Stromal cell of bone marrow (primary cell): ENCODE measurements at places on chromosomes 4 and X.

GRCh38 chrX:153598541-153599191 lies at the start of gene CCNQ:
CCNQ (minus strand) TSS chrX:153599139; CDS start chrX:153599073, 66 bp downstream.
- DNase-seq = no peak

DNA sequence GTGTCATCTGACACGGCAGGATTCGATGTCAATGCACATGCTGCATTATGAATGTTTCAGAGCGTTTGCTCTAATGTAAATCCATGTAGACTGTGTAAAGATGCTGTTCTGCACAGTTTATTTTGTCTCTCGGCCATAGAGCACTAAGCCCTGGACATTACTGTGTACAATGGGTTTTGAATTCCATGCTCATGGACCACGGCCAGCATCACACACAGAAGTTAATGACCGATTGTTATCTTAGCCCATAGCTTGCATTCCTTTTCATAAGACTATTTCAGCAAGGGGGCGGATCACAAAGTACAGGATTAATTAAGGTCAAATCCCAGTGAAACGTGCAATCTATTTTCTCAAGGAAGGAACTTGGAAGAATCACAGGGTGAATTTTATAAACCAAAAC lies 286.1 kb upstream of the TENM3 start:
- DNase-seq = peak; percentile 43

- DNase-seq = peak; percentile 82
Measured at GRCh38 chr4:118783887-118784286, 52.0 kb downstream of the SEC24D start.

GRCh38 chrX:54715621-54716020 lies 82.4 kb downstream of the ITIH6 start:
- DNase-seq = no peak

DNA sequence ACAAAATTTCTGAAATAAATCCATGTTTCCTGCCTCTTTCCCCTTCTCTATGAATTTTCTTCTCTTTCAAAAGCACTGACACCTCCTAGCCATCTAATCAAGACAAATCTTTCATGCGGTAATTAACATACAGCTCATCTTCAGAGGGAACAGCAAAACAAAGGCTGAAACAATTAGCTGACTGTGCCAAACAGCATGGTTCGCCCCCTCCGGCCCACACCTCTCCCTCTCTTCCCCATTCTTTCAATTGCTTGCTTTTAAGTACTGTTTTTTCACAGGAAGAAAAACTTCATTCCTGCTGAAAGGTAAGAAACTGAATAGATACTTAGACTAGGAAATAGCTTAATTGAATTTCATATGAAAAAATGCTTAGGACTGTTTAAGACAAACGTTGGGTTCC lies 291.1 kb upstream of the NOCT start:
- DNase-seq = no peak

GRCh38 chrX:115413246-115413878 lies 123.8 kb downstream of the LUZP4 start:
- DNase-seq = peak; percentile 16

DNA sequence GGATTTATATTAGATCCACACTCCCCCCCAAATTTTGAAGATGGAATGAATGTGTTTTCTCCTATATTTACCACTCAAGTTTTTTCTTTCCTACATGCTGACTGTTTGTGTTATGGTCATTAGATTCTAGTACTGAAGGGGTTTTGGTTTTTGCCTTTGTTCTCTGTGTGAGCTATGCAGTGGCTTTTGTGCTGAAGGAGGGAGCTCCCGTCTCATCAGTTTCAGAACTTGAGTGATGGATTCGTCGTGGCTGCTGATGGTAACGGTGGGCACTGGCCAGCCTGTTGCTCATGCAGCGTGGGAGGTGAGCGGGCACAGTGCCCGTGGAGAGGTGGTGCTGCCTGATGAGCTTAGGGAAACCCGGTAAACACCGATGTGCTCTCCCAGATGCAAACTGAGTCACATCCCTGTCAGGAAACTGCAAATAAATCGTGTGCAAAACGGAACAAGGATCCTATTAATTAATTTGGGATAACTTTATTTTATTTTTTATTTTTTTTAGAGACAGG lies 101.5 kb downstream of the SORBS2 start:
- no peak for DNase-seq

DNA sequence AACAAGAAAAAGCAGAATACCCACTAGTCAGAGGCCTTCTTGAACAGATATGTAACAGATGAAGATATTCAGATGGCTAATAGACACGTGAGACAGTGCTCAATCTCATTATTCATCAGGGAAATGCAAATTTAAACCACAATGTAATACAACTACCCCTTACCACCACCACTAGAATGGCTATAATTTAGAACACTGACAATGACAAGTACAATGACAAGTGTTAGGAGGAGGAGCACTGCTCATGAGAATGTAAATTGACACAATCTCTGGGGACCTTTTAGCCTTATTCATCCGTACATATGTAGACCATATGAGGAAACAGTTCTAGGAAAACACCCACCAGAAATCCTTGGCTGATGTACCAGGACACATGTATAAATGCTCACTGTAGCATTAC lies 13.1 kb downstream of the ZNF81 start:
- DNase-seq = no peak

DNA sequence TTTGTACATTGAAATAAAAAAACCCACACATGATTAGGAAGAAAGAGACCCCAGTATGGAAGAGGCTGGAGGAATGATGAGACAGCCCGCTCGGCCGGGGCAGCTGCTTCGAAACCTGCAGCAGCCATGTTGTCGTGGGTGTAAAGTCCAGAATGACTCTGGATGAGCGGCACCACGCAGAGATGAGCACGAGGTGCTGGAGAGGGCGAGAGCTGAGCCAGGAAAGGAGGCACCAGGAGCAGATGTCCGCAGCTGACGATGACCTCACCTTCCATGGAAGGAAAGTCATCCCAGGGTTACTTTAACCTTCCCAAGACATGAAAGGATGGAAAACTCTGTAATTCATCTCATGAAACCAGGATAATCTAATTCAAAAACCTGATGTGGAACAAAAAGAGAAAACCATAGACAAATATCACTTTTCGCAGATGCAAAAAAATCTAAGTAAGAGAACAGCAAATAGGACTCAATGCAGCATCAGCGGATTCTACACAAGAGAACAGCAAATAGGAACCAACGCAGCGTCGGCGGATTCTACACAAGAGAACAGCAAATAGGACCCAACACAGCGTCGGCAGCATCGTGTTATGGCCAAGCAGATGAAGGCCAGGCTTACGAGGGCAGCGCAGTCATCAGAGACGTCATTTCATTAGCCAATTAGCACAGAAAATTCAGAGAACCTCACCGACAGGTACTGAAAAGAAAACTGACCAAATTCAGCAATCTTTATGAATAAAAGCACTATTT lies 25.9 kb upstream of the SPON2 start:
- DNase-seq = no peak

DNA sequence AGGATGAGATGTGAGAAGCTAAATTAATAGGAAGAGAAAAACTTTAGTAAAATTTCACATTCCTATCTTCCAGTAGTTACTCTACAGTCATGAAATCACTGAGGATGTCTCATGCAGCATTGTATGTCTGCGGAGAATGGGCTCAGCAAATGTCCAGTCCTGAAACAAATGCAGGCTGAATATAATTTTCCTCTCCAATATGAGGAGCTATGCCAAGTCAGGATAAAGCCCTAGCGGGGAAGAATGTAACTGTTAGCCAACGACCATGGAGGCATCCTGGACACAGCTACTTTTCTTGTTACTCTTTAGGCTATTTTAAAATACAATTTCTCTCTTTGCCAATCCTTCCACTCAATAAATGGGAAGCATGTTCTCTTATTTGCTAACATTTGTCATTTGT lies 127.7 kb downstream of the PRKX start:
- DNase-seq = no peak

DNA sequence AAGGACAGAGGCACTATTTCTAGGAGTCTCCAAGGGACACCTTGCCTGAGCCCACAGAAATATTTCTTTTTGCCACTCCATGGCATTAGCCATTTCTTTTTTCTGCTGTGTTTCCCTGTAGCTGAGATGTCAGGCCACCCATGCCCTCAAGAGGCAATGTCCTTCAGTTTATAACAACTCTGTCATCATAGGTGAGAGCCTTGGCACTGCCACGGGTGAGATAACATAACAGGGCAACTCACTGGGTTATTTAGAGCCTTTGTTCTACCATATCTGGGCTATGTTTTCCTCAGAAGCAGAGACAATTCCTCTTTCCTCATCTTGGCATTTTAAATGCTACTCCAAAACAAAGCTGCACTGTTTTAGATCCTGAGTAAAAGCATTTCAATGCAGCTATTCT lies 99.9 kb upstream of the MAOA start:
- DNase-seq = no peak

GRCh38 chr4:150514709-150515108 lies 67.2 kb upstream of the MAB21L2 start:
- DNase-seq = no peak

GRCh38 chrX:33133320-33133719 lies 78.0 kb downstream of the DMD start:
- DNase-seq = no peak

- no peak for DNase-seq
Measured at GRCh38 chr4:28310926-28311325, 1450.3 kb downstream of the STIM2 start.

DNA sequence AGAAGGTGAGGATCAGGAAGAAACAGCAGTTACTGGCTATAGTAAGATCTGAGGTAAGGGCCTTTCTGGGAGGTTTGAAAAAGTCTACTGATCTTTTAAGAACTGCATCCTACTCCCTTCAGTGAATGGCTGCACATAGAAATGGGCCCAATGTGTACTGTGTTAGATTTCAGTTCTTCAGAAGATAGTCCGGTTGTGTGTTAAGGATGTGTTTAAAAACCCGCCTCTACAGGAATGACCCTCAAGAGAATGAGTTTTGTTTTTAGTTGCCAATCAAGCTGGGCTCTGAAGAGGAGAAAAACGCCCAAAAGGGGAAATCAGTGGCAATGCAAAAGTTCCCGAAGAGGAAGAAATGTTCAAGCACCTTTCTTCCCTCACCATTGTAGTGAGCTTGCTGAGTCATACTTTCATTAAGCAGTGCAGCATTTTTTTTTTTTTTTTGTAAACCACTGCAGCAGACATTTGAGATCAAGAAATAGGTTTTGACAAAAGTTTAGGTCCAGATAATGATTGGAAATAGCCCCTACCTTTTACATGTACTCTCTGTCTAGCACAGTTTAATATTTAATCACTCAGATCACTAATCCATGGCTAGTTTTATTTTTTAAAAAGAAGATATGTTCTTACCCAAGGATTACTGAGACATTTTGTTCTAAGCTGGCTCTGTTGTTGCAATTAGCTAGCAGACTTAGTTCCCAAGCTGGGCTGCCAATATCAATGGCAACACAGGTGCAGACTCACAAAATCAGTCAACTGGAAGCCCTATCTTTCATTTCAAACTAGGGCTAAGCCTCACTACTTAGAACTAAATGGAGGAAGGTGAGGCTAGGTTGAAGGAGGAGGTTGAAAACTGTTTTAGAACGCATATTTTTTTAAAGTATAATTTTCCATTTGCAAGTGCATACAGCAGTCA lies 7.0 kb upstream of the TRPC5OS start:
- DNase-seq = no peak

DNA sequence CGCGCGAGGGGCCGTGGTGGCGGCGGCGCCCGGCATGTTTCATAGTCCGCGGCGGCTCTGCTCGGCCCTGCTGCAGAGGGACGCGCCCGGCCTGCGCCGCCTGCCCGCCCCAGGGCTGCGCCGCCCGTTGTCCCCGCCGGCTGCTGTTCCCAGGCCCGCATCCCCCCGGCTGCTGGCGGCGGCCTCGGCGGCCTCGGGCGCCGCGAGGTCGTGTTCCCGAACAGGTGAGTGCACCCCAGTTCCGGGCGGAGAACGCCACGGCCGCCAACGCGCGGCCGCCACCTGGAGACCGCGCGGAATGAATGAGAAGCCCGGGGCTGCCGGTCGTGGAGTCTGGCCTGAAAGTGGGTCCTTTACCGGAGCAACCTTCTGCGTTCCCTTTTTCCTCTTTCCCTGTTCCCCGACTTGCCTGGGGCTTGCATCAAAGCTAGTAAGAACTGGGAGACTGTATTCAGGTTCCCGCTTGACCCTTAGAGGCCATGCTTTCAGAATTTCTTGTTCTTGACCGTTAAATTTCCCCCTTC lies 429 bp downstream of the NOCT start:
- DNase-seq = no peak

GRCh38 chrX:42976746-42977366 lies 198.9 kb upstream of the PPP1R2C start:
- DNase-seq = no peak

DNA sequence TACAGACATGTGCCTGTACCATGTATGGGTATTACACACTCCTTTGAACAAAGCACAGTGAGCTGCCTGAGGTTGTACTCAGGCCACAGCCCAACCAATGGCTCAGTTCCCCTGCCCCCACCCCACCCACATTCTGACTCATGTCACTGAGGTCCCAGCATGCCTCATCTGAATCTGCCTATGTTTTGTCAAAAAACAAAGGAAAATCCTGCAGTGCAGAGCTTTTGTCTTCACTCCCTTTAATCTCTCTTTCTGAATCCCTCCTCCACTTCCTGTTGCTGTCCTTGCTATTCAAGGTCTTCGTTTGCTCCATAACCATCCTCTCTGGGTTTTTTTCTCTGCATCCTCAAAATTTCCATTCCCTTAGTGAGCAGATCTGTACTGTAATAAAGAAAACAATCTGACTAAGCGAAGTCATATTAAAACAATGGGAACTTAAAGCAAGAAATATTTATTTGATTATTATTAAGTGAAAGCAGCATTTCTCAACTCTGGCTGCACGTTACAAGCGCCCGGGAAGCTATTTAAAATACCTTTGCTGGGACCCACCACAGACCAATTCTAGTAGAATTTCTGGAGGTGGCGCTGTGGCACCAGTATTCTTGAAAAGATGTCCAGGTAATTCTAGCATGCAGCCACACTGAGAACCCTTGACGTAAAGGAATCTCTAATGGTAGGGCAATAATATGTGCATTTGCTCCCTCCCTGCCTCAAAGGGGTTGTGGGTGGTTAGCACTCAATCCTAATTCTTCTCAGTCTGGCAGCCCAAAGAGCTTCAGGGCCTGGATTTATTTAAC lies 8.7 kb downstream of the GUCY2F start:
- peak; percentile 38 for DNase-seq

DNA sequence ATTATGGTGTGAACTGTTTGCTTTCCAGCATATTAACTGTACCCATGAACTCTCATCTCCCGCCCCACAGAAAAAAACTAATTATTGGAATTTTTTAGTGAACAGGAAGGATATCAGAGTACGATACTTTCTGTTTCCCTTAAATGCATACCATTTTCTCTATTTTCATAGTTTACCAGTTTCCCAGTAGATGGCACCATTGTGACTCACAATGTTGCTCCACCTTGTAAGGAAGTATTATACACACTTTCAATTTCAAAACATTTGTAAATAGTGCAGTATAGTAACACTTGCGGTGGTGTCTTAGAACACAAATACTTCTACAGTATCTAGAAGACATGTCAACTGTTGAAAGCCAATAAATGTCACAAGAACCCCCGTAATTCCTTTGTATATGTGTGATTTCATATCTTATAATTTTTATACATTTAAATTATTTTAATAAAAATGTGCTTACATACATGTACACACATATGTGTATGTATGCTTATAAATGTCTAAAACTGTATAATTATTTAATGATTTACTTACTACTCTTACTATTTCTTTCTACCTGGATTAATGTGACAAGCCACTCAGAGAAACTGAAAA lies 167.3 kb downstream of the SLIT2 start:
- DNase-seq = peak; percentile 57

GRCh38 chr4:79467246-79467932 lies 59.4 kb upstream of the GK2 start:
- DNase-seq = peak; percentile 37
